ENCODE measurements at places on chromosomes 1 and 21.
A peak's percentile ranks its signal among the peaks of the same experiment; 100 is the strongest.

GRCh38 chr21:27799861-27800260 lies 833.0 kb upstream of the ADAMTS5 start:
- H3K27ac ChIP-seq: no peak overlapping the region
- no peak for DNase-seq
- H3K4me1 ChIP-seq: no peaks in the 10 kb centered on the region
- H3K4me3 ChIP-seq: no peak overlapping the region
- no peaks in the 10 kb centered on the region for H3K36me3 ChIP-seq
- H3K27me3 ChIP-seq: no peaks in the 10 kb centered on the region

- no peak for DNase-seq
- H3K27me3 ChIP-seq: peaks cover 20% of the 10 kb centered on the region
- no peak overlapping the region for H3K27ac ChIP-seq
- H3K4me3 ChIP-seq: no peak overlapping the region
- no peaks in the 10 kb centered on the region for H3K36me3 ChIP-seq
- no peaks in the 10 kb centered on the region for H3K4me1 ChIP-seq
Measured at GRCh38 chr1:99672038-99672437, 26.1 kb downstream of the PALMD start.

- H3K4me3 ChIP-seq: no peak overlapping the region
- H3K4me1 ChIP-seq: peaks cover 12% of the 10 kb centered on the region
- no peak overlapping the region for H3K27ac ChIP-seq
- H3K36me3 ChIP-seq: no peaks in the 10 kb centered on the region
Measured at GRCh38 chr1:117754061-117754969, 148.5 kb downstream of the TENT5C start.

DNA sequence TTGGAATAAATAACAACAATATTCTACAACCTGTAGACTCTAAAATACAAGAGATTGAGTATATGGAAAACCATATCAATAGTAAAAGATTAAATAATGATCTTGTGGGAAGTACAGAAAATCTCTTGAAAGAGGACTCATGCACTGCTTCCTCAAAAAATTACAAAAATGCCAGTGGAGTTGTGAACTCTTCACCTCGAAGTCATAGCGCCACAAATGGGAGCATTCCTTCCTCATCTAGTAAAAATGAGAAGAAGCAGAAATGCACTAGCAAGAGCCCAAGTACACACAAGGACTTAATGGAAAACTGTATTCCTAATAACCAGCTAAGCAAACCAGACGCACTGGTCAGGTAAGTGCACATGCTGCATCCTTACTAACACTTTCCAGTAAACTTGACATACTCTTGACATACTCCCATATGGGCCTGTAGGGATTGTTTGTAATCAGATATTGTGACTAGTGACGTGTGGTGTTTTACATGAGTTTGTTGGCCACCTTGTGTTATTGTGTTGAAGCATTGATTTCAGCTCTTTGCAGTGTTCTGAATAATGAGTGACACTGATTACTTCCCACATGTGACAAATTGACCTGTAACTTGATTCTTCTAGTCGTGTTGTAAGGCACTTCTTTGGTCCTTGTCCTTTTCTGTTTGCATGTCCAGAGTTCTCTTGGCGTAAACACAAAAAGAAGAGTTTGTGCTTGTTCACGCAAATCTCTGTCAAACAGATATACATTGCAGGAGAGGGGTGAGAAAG lies 28.0 kb downstream of the MACO1 start:
- H3K27me3 ChIP-seq: no peaks in the 10 kb centered on the region
- H3K27ac ChIP-seq: no peak overlapping the region
- DNase-seq: no peak
- H3K4me3 ChIP-seq: no peak overlapping the region
- peaks cover 54% of the 10 kb centered on the region for H3K36me3 ChIP-seq

GRCh38 chr1:155091071-155092051 lies 12.7 kb downstream of the EFNA3 start:
- peak overlapping the region; percentile 5 for H3K27ac ChIP-seq
- DNase-seq: peak; percentile 95
- H3K27me3 ChIP-seq: peaks cover 25% of the 10 kb centered on the region

- no peaks in the 10 kb centered on the region for H3K27me3 ChIP-seq
- peaks cover 14% of the 10 kb centered on the region for H3K4me1 ChIP-seq
- no peak overlapping the region for H3K4me3 ChIP-seq
- peaks cover 2% of the 10 kb centered on the region for H3K36me3 ChIP-seq
Measured at GRCh38 chr1:54081306-54082270, 28.2 kb downstream of the TCEANC2 start.

GRCh38 chr1:179870870-179871269 lies 6.7 kb downstream of the TOR1AIP2 start:
- H3K27me3 ChIP-seq: no peaks in the 10 kb centered on the region
- no peak overlapping the region for H3K27ac ChIP-seq
- peaks cover 35% of the 10 kb centered on the region for H3K36me3 ChIP-seq
- H3K4me3 ChIP-seq: no peak overlapping the region
- H3K4me1 ChIP-seq: peaks cover 17% of the 10 kb centered on the region

- H3K4me1 ChIP-seq: peaks cover 14% of the 10 kb centered on the region
- DNase-seq: no peak
- no peak overlapping the region for H3K27ac ChIP-seq
- H3K36me3 ChIP-seq: peaks cover 38% of the 10 kb centered on the region
Measured at GRCh38 chr1:198747127-198747526, 108.3 kb downstream of the PTPRC start.

DNA sequence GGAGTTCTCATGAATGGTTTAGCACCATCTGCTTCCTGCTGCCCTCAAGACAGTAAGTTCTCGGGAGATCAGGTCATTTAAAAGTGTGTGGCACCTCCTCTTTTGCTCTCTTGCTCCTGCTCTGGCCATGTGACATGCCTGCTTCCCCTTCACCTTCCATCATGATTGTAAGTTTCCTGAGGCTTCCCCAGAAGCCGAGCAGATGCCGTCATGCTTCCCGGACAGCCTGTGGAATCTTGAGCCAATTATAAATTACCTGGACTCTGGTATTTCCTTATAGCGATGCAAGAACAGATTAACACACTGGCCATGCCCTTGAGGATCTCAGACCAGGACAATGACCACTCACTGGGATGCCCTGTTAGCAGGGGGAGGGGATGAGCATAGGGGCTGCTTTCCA lies 212.3 kb downstream of the MATN1 start:
- no peaks in the 10 kb centered on the region for H3K27me3 ChIP-seq
- no peak for DNase-seq
- H3K27ac ChIP-seq: no peak overlapping the region
- H3K4me3 ChIP-seq: no peak overlapping the region
- no peaks in the 10 kb centered on the region for H3K36me3 ChIP-seq

- no peaks in the 10 kb centered on the region for H3K27me3 ChIP-seq
- peak; percentile 92 for DNase-seq
- no peak overlapping the region for H3K27ac ChIP-seq
- peaks cover 25% of the 10 kb centered on the region for H3K36me3 ChIP-seq
- peaks cover 20% of the 10 kb centered on the region for H3K4me1 ChIP-seq
Measured at GRCh38 chr1:109490029-109490933, 3.6 kb upstream of the CYB561D1 start.

DNA sequence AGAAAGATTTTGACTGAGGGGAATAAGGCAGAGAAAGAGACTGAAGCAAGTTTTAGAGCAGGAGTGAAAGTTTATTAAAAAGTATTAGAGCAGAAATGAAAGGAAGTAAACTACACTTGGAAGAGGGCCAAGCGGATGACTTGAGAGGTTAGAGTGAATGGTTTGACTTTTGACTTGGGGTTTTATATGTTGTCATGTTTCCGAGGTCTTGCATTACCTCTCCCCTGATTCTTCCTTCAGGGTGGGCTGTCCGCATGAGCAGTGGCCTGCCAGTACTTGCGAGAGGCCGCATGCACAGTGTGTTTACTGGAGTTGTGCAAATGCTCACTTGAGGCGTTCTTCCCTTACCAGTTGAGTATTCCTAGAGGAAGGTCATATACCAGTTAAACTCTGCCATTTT lies 13.0 kb upstream of the DENND2D start:
- peaks cover 5% of the 10 kb centered on the region for H3K36me3 ChIP-seq
- H3K27ac ChIP-seq: peak overlapping the region; percentile 92
- peak; percentile 64 for DNase-seq
- no peaks in the 10 kb centered on the region for H3K27me3 ChIP-seq
- H3K4me1 ChIP-seq: peaks cover 68% of the 10 kb centered on the region
- H3K4me3 ChIP-seq: peak overlapping the region; percentile 84

DNA sequence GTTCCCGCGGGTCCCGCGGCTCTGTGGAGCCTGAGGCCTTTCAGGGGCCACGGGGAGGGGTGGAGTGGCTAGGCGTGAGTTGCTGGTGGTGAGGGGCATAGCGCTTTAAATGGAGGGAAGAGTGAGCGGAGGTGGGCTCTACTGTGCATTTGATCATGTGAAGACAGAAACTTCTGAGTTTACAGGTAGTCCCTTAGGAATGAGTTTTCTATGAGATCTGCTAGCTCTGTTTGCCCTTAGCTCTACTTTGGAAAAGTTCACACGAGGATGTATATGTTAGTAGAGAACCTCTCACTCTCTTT lies 593 bp downstream of the ST6GALNAC3 start:
- no peak for DNase-seq
- H3K27ac ChIP-seq: no peak overlapping the region
- no peaks in the 10 kb centered on the region for H3K36me3 ChIP-seq
- peak overlapping the region; percentile 86 for H3K4me3 ChIP-seq
- peaks cover 20% of the 10 kb centered on the region for H3K27me3 ChIP-seq
- peaks cover 13% of the 10 kb centered on the region for H3K4me1 ChIP-seq

DNA sequence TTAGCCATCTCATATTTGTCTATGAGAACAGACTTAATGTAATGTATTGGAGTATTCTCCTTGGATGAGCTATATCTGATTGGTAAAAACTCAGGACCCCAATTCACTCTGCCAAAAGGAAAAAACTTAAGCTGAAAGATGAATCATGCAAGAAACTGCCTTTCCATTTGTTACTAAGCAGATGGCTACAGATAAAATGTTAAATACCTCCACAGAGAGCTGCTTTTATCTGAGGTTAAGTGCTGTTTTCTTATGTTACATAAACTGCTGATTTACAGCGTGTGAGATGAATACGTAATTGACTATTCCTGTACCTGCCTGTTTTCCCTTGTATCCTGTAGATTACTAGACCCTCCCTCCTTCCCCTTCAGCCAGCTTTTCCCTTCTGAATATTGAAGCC lies 49.3 kb downstream of the CLCA4 start:
- peak; percentile 18 for DNase-seq
- peaks cover 2% of the 10 kb centered on the region for H3K27me3 ChIP-seq
- H3K36me3 ChIP-seq: no peaks in the 10 kb centered on the region
- H3K27ac ChIP-seq: no peak overlapping the region
- no peak overlapping the region for H3K4me3 ChIP-seq

GRCh38 chr1:204513117-204513716 lies 3.0 kb upstream of the MDM4 start:
- H3K4me1 ChIP-seq: peaks cover 10% of the 10 kb centered on the region
- peak overlapping the region; percentile 97 for H3K27ac ChIP-seq
- DNase-seq: peak; percentile 87
- peaks cover 9% of the 10 kb centered on the region for H3K36me3 ChIP-seq
- H3K27me3 ChIP-seq: no peaks in the 10 kb centered on the region

- no peak overlapping the region for H3K27ac ChIP-seq
- no peaks in the 10 kb centered on the region for H3K27me3 ChIP-seq
- peaks cover 11% of the 10 kb centered on the region for H3K36me3 ChIP-seq
- H3K4me1 ChIP-seq: no peaks in the 10 kb centered on the region
- no peak for DNase-seq
- H3K4me3 ChIP-seq: no peak overlapping the region
Measured at GRCh38 chr1:19733615-19734014, 66.1 kb downstream of the TMCO4 start.

GRCh38 chr21:9008636-9009035 lies 1512.7 kb upstream of the TPTE start:
- H3K36me3 ChIP-seq: no peaks in the 10 kb centered on the region
- H3K27me3 ChIP-seq: no peaks in the 10 kb centered on the region
- DNase-seq: peak; percentile 53
- no peak overlapping the region for H3K4me3 ChIP-seq
- H3K27ac ChIP-seq: no peak overlapping the region

DNA sequence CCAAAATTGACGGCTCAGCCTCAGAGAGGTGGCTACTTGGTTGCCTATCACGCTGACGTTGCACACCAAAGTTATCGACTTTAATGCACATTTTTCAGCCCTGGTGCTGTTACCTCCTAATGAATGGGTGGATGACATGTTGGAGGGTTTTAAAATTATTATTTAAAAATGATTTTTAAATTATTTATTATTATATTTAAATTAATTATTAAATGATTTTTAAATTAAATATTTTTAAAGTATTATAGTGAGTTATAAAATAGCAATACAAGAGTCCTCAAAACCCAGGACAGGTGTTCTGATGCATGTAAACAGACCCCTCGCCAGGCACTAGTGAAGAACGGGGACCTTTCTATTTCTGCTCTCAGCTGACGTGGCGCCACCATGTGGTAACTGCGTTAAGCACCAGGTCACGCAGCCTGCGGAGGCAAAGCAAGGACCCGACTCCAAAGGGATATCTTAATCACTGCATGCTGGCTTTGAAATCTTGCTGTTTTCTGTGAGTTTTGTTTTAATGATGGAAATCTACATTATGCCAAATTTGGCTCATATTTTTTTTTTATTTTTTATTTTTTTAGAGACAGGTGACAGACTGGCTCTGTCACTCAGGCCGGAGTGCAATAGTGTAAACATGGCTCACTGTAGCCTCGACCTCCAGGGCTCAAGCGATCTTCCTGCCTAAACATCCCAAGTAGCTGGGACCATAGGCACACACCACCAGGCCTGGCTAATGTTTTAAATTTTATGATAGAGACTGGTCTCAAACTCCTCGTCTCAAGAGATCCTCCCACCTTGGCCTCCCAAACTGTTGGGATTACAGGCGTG lies 22.6 kb downstream of the CASP9 start:
- H3K27ac ChIP-seq: no peak overlapping the region
- H3K4me3 ChIP-seq: no peak overlapping the region

All from activated CD4-positive, alpha-beta T cell treated with anti-CD3 and anti-CD28 coated beads, Interleukin-2, amount 10 ng/mL, durations not matched to agents 24 days and 14 days (primary cell).